Activated CD4-positive, alpha-beta T cell treated with anti-CD3 and anti-CD28 coated beads, Interleukin-2, amount 10 ng/mL, durations not matched to agents 24 days and 14 days (primary cell): ENCODE measurements at places on chromosomes 7 and 10.

GRCh38 chr10:63209705-63210104 is 76.6 kb downstream of the NRBF2 start:
- DNase-seq, result no peak

DNA sequence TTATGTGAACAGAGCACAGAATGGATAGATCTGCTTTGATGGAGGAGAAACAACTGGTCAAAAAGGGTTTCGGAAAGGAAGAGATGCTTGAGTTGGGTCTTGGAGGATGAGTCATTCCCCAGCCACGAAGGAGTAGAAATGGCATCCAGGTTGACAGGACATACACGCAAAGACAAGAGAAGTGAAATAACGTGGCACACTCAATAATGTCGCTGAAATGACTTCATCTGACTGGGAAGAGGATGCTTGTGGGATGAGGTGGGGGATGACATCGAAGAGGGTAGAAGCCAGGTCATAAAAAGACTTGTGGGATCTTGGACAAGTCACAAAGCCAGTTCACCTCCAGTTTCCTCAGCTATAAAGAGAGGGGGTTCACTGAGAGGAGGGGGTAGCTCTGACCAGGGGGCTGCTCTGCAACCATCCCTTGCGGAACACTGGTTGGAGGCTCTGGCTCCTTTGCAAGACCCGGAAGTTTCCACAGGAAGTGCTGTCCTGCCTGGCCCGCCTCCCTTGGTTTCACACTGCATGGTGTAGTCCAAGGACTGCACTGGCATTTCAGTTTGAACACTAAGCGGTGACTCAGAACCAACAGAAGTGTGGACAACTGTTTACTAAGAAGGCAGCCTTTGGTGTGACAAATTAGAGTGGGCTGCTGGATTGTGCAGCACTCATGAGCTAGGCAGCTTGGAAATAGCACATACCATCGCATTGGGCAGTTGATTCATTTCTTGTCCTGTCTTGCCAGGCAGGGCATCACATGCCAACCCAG is 189.9 kb upstream of the ADO start:
- DNase-seq, result peak; percentile 63

- DNase-seq, result no peak
Observed at GRCh38 chr10:121610798-121611323, 12.6 kb upstream of the FGFR2 start.

- no peak for DNase-seq
Observed at GRCh38 chr10:130882906-130883305, 428.6 kb downstream of the TCERG1L start.

- no peak for DNase-seq
Observed at GRCh38 chr10:1464881-1465417, 272.4 kb downstream of the ADARB2 start.

- peak; percentile 98 for DNase-seq
Observed at GRCh38 chr7:150378853-150379440, at the start of gene ZNF775. ZNF775 (plus strand) TSS chr7:150379330; CDS start chr7:150388471, 9,141 bp downstream.

DNA sequence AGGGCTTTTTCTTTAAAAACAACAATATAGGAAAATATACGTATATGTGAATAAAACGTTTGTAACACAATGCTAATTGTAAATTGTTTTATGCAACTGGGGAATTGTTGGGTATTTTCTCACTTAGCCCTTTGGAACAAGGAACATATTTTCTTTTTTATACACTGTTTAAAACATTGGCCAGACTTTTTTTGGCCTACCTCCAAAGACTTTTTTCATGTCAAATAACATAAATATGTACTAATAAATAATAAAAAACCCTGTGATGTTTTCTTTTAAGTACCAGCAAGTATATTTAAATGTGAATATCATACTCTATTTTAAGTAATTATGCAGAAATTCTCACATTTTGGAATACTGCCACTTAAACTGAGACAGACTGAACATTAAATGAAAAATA is 15.7 kb downstream of the TMEM106B start:
- no peak for DNase-seq

- DNase-seq, result no peak
Observed at GRCh38 chr7:115106316-115106715, 184.4 kb downstream of the MDFIC start.

DNA sequence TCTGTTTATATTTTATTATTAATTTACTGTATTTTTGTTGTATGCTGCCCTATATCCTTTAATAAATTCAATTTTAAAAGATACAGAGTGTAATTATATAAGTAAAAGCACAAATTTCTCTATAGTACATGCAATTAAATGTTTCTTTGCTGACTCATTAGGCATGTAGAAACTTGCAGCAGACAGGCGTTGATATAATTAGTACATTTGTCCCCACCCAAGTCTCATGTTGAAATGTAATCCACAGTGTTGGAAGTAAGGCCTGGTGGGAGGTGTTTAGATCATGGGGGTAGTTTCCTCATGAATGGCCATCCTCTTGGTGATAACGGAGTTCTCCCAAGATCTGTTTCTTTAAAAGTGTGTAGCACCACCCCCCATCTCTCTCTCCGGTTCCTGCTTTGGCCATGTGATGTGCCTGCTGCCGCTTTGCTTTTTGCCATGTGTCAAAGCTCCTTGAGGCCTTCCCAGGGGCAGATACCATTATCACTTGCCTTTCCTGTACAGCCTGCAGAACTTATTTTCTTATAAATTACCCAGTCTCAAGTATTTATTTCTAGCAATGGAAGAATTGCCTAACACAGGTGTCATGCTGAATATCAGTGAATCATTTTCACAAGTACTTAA is 63.7 kb downstream of the TSPAN12 start:
- DNase-seq, result no peak

GRCh38 chr7:71131256-71132126 is 453 bp upstream of the GALNT17 start:
- no peak for DNase-seq

- DNase-seq, result no peak
Observed at GRCh38 chr7:85454904-85455303, 268.0 kb upstream of the SEMA3D start.
